ENCODE measurements at places on chromosomes 11 and 22.

GRCh38 chr22:44191036-44191454, 10.3 kb downstream of the PARVG start:
- DNase-seq: peak; percentile 61

- DNase-seq: no peak
Observed at GRCh38 chr11:109644152-109644551, 222.2 kb downstream of the C11orf87 start.

DNA sequence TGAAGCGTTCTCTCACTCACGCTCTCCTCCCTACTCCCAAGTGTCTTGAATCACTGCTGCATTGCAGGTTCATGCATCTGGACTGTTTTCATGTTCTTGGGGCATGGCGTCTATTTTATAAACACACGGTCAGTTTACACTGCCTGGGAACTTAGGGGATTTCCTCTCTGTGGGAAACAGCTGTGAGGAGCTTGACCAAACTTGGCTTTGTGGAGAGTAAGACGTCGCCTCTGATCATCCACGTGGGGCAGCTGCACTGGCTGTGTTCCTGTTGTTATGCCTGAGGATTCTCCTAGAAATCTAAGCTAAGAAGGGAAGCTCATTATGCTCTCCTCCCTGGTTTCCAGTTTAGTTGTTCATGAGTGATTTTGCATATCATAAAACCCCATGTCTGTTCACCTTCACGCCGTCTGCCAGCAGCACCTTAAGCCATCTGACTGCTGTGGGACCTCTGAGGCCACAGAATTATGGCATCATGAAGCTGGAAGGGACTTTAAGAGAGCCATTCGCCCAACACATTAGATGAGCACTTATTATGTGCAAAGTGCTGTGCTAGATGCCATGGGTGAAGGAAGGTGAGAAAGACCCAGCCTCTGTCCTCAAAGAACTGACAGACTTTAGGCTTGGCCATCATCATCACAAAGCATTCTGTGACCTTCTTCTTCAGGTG, 38.8 kb upstream of the POU2AF1 start:
- no peak for DNase-seq

DNA sequence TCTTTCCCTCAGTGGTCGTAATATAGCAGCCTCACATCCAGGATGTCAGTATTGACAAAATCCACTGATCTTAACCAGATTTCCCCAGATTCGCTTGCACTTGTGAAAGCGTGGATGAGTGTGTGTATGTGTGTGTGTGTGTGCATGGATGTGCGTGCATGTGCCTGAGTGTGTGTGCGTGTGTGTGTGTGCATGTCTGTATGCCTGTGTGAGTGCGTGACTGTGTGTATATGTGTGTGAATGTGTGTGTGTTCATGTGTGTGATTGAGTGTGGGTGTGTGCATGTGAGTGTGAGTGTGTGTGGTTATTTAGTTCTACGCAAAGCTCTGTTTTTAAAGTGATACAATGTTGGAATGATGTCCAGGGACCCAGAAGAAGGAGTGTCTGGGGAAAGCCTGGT, 723.2 kb downstream of the BRD1 start:
- no peak for DNase-seq

GRCh38 chr11:120335556-120335907, 681 bp upstream of the ARHGEF12 start:
- no peak for DNase-seq

- DNase-seq: no peak
Observed at GRCh38 chr11:44008698-44009097, 39.1 kb upstream of the ACCSL start.

- DNase-seq: no peak
Observed at GRCh38 chr11:71962428-71963038, 33.7 kb downstream of the RNF121 start.

DNA sequence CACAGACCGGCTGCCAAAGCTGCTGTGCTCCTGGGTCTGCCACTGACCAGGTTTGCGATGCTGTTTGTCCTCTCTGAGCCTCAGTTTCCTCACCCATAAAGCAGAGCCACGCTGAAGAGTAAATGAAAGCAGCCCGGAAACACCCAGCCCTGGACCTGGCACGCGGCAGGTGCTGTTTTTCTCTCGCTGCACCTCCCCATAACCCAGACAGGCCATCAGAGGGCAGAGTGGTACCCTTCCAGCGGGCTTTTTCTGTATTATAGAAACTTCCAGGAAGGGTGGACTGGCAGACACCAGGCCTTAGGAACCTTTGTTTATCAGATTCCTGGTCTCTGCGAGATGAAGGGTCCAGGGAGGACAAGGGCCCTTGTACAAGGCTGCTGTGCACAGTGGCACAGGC, 17.9 kb upstream of the FGF19 start:
- no peak for DNase-seq

GRCh38 chr11:47328449-47329390, 23.8 kb downstream of the MYBPC3 start:
- DNase-seq: peak; percentile 37

GRCh38 chr22:42967005-42967404, 47.9 kb downstream of the PACSIN2 start:
- no peak for DNase-seq

- no peak for DNase-seq
Observed at GRCh38 chr11:133842730-133843129, 2.6 kb downstream of the SPATA19 start.

GRCh38 chr22:38657045-38657909, 839 bp downstream of the CBY1 start:
- DNase-seq: peak; percentile 19

DNA sequence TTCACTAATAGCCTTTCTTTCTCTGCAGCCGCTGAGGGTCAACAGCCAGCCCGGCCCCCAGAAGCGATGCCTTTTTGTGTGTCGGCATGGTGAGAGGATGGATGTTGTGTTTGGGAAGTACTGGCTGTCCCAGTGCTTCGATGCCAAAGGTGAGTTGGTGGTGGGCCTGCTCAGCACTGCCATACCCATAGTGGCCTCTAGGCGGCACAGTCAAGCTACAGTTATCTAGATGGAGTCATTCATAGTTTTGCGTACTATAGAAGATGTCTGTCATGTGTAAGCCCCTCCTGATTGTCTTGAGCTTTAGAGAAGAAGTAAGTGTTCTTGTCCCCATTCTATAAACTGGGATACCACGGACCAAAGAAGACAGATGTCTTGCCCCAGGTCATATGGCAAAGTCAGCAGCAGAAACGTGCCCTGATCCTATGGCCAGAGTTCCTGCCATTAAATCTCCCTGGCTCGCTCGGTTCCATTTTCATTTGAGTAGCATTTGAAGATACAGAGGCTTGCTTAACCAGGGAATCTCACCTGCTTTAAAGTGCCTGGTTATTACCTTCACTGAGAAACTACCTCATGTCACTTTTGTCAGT, 42.1 kb upstream of the CRTAM start:
- peak; percentile 52 for DNase-seq

DNA sequence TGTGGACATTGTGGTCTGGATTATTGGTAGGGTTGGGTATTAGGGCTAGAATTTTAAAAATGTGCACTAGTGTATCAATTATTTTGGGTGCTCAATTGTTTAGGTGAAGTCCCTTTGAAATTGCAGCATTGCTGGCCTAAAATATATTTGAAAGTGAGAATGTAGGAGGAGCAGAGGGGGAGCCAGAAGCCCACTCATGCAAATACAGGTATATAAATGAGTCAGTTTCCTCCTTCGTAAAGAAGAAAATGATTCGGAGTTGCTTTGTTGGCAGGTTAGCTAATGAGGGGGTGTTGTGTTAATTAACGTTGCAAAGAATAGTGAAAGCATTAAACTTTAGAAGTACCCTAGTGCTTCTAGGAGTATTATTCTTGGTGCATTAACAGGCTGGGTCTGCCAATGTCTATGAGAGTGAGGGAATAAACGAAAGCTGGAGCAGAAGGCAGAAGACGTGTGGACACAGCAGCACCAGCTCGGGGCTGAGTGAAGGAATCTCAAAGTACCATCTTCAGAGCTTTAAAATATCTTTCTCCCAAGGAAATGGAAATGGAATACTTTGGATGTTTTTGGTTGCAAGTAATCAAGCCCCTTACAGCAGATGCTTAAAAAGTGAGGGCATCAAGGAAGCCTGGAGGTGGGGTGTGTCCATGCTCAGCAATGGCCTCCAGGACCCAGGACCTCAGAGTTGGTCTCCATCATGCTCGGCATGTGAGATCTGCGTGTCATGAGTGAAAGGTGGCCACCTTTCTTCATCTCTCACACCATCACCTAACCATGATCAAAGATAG, 522.9 kb downstream of the NTM start:
- no peak for DNase-seq

- DNase-seq: peak; percentile 55
Observed at GRCh38 chr11:2269601-2270321, 627 bp downstream of the ASCL2 start.

GRCh38 chr11:66388780-66389386, 17.3 kb upstream of the SLC29A2 start:
- DNase-seq: no peak

GRCh38 chr11:14376920-14377319, 17.9 kb upstream of the RRAS2 start:
- DNase-seq: no peak

GRCh38 chr11:64686466-64687170, 36.4 kb downstream of the NRXN2 start:
- DNase-seq: no peak

DNA sequence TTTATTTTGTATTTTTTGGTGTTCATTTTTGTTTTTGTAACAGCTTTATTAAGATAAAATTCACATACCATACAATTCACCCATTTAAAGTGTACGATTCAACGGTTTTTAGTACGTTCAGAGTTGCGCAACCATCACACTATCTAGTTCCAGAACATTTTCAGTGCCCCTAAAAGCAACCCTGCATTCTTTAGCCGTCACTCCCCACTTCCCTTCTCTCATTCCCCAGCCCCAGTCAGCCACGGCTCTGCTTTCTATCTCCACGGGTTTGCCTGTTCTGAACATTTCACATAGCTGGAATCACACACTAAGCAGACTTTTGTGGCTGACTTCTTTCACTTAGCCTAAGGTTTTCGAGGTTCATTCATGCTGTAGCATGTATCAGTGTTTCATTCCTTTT, 9.6 kb upstream of the KCNQ1OT1 start:
- DNase-seq: no peak

- no peak for DNase-seq
Observed at GRCh38 chr11:27248576-27249509, 114.2 kb downstream of the CCDC34 start.
